ENCODE measurements at places on chromosomes 6 and 20. TPM values are rescaled to one million over a fixed set of nuclear protein-coding genes. Genes with fewer than 3 reads are reported as not detected.
A peak's percentile ranks its signal among the peaks of the same experiment; 100 is the strongest.

Gene SEC63
- total RNA-seq, result 8.6 TPM

Gene TSPYL1
- 121 TPM for total RNA-seq

Gene ZSCAN23
- 5.3 TPM for total RNA-seq

Gene GPR63
- 0.36 TPM for total RNA-seq

GRCh38 chr6:501891-502601 is 110.5 kb downstream of the IRF4 start:
- no peaks in the 10 kb centered on the region for H3K27me3 ChIP-seq
- H3K27ac ChIP-seq, result no peak overlapping the region
- no peak overlapping the region for H3K4me3 ChIP-seq
- no peak for DNase-seq
- no peaks in the 10 kb centered on the region for H3K4me1 ChIP-seq
- H3K36me3 ChIP-seq, result peaks cover 6% of the 10 kb centered on the region

DNA sequence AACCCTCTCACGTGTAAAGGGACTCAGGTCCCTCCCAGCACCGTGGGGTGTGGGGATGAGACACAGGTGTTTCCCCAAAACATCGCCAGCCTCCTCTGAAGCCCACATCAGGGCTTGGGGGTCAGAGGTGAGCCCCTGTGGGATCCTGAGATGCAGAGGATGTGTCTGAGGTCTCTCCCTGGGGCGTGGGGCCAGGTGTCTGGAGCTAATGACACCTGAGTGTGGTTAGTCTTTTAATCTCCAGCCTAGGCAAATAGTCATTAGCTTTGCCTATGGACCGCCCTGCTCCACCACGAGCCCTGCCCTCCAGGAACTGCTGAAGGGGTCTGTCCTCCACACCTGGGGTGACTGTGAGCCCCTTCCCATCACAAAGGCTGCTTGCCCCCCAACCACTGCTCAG is 1.7 kb downstream of the SRMS start:
- no peaks in the 10 kb centered on the region for H3K36me3 ChIP-seq
- H3K4me1 ChIP-seq, result no peaks in the 10 kb centered on the region
- no peak for DNase-seq
- no peak overlapping the region for H3K27ac ChIP-seq
- no peak overlapping the region for H3K4me3 ChIP-seq

- no peak overlapping the region for H3K4me3 ChIP-seq
- H3K4me1 ChIP-seq, result no peaks in the 10 kb centered on the region
- H3K27me3 ChIP-seq, result no peaks in the 10 kb centered on the region
- H3K27ac ChIP-seq, result no peak overlapping the region
These were observed 455.1 kb downstream of the ADGRB3 start for GRCh38 chr6:69090132-69090531.

DNA sequence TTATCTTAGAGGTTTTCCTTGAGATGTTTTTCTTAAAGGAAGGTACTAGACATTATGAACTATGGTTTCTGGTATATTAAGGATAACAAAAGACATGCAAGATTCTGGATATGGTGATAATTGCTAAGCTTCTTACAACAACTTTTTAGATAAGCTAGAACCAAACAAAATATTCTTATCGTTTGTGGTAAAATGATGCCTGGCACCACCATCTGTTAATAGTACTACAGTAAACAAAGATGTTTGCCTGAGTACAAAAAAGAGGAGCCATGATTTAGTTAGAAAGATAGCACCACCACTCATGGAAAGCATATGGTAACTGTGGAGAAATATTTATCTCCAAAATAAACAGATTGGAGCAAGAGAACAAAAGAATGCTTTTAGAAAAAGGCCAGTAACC is 747.3 kb downstream of the COL12A1 start:
- peak; percentile 31 for DNase-seq
- no peaks in the 10 kb centered on the region for H3K36me3 ChIP-seq
- H3K4me3 ChIP-seq, result no peak overlapping the region
- peaks cover 3% of the 10 kb centered on the region for H3K4me1 ChIP-seq
- H3K27me3 ChIP-seq, result no peaks in the 10 kb centered on the region
- no peak overlapping the region for H3K27ac ChIP-seq

DNA sequence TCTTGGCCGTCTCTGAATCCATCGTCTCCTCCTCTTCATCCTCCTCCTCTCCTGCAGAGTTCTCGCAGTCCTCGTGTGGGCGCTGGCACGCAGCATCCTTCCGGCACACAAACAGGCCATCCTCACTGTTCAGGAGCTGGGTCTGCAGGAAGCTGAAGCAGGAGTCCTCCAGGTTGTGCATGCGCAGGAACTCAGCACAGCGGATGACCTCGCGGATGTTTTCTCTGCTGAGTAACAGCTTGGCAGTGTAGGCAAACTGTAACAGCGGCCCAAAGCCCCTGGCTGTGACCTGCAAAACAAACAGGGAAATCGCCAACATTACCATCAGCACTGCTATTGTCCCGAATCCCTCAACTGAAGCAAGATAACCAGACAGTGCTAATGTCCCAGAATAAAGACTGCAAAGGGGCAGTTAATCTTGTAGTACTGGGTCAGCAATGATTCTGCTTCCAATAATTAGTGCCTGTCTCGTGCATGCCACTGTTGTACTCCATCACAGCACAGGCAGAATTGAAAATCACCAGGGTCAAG is 57.4 kb downstream of the GJA10 start:
- H3K4me3 ChIP-seq, result no peak overlapping the region
- H3K36me3 ChIP-seq, result no peaks in the 10 kb centered on the region
- no peak overlapping the region for H3K27ac ChIP-seq
- peak; percentile 31 for DNase-seq

- no peaks in the 10 kb centered on the region for H3K4me1 ChIP-seq
- H3K4me3 ChIP-seq, result no peak overlapping the region
- H3K27ac ChIP-seq, result no peak overlapping the region
These were observed 101.8 kb downstream of the TTLL2 start for GRCh38 chr6:167426651-167427050.

GRCh38 chr6:129686941-129687627 is 22.9 kb downstream of the ARHGAP18 start:
- peaks cover 24% of the 10 kb centered on the region for H3K4me1 ChIP-seq
- H3K27ac ChIP-seq, result peak overlapping the region; percentile 22
- no peak overlapping the region for H3K4me3 ChIP-seq
- H3K27me3 ChIP-seq, result no peaks in the 10 kb centered on the region

DNA sequence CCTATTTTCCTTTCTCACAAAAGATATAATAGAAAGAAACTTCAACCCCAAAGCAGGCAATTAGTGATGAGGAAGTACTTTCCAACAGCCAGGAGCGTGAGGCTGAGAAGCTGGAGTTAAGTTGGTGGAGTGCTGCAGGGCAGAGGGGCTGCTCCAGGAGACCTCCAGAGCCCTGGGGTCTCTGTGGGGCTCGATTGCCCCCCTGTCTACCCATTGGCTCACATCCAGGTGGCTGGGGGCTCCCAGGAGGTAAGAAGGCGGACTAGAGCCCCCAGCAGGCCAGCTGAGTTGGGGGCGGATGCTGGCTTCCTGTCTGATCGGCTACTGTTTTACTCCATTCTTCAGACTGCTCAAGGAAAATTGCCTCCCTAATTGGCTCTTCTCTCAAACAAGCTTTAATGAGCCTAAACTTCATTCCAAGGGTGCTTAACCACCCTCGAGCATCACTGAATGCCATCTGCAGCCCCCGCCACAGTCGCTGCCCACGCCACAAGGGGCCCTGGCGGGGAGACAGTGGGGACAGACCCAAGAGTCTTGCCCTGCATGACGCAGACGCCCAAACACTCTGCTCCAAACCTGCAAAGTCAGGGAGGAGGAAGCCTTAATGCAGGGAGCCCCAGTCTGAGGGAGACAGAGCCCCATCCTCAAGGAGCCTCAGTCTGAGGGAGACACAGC is 78.6 kb downstream of the MDGA1 start:
- H3K4me1 ChIP-seq, result peaks cover 5% of the 10 kb centered on the region

GRCh38 chr6:24113891-24114290 is 12.1 kb upstream of the NRSN1 start:
- DNase-seq, result no peak
- no peaks in the 10 kb centered on the region for H3K27me3 ChIP-seq
- H3K4me3 ChIP-seq, result no peak overlapping the region
- H3K4me1 ChIP-seq, result no peaks in the 10 kb centered on the region
- no peak overlapping the region for H3K27ac ChIP-seq

DNA sequence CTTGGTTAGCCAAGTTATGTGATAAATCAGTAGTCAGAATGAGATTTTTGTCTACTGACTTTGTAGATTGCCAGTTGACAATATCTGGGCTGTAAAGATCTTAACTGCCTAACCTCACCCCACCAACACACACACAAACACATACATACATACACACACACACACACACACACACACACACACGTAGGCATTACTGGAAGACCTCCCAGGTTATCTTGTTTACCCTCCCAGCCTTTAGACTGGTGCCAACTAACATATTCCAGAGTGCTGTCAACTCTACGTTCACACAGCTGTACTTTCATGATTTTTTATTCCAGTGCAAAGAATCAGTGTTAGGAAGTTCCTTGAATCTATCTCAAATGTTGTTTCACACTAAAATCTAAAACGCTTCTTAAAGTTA is 38.9 kb downstream of the BMP5 start:
- no peak overlapping the region for H3K27ac ChIP-seq
- H3K27me3 ChIP-seq, result no peaks in the 10 kb centered on the region
- H3K4me3 ChIP-seq, result no peak overlapping the region

DNA sequence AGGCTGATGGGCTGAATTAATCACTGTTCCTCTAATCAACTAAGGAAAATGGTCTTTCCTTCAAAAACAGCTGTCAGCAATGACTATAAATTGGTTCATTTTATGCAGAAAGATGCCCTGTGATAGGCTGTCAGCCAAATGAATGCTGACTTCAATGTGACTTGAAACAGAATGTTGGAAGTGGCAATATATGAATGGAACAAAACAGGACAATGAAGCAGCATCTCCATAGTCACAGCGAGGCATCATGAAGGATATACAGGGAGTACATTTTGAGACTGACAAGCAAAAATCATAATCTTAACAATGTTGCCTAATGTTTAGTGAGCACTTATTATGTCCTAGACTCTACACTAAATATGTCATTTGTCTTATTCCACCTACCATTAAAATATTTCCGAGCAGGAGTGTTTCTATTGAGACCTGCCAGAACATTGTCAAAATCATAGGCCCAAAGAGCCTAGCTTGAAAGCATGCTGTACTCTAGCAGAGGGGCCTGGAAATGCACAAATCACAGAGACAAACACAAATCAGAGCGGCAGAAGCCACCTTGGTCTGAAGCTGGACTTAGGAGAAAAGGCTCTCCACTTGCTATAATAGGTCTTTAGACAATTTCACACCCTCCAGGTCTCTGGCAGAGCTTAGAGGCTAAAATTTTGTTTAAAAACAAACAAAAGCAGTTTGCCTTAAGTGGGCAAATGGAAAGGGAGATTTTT is 63.3 kb downstream of the FAM50B start:
- no peak overlapping the region for H3K4me3 ChIP-seq
- peaks cover 17% of the 10 kb centered on the region for H3K4me1 ChIP-seq
- DNase-seq, result peak; percentile 14
- no peaks in the 10 kb centered on the region for H3K36me3 ChIP-seq

GRCh38 chr6:37643851-37644672 is 53.6 kb downstream of the MDGA1 start:
- H3K27me3 ChIP-seq, result peaks cover 1% of the 10 kb centered on the region
- H3K4me3 ChIP-seq, result no peak overlapping the region
- DNase-seq, result peak; percentile 10
- no peaks in the 10 kb centered on the region for H3K4me1 ChIP-seq
- no peak overlapping the region for H3K27ac ChIP-seq
- peaks cover 5% of the 10 kb centered on the region for H3K36me3 ChIP-seq

DNA sequence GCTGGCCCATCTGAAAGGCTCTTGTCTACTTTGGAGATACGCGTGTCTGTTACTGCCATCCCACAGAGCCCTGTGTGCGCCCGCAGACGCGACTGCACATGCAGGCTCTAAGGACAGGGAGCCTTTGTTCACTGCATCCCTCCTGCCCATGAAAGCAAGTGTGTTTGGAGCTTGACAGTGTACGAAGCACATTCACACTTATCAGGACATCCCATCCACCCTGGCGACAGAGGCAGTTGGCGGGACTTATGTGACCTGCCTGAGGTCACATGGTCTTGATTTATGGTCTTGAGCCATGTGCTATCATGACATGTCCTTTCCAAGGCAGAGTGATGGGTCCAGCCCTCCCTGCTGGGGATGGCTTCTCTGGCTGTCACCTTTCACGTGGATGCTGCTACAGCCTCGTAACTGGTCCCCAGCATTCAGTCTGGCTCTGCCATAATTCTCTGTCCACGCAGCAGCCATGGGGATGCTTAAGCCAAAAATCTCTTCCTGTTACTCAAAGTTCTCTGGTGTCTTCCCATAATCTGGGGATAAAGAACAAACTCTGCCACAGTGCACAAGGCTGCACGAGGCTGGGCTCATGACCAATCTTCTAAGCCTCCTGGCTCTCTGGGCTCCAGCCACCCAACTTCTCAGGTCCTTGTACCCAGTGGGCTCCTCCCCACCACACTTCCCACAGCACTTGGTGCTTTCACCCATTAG is 36.3 kb upstream of the FAM83D start:
- H3K27me3 ChIP-seq, result peaks cover 20% of the 10 kb centered on the region
- H3K36me3 ChIP-seq, result no peaks in the 10 kb centered on the region
- H3K4me3 ChIP-seq, result no peak overlapping the region
- no peaks in the 10 kb centered on the region for H3K4me1 ChIP-seq
- no peak overlapping the region for H3K27ac ChIP-seq
- DNase-seq, result no peak

- H3K27me3 ChIP-seq, result no peaks in the 10 kb centered on the region
- no peaks in the 10 kb centered on the region for H3K4me1 ChIP-seq
- DNase-seq, result no peak
- no peak overlapping the region for H3K4me3 ChIP-seq
These were observed 72.3 kb upstream of the CD2AP start for GRCh38 chr6:47405273-47405672.

DNA sequence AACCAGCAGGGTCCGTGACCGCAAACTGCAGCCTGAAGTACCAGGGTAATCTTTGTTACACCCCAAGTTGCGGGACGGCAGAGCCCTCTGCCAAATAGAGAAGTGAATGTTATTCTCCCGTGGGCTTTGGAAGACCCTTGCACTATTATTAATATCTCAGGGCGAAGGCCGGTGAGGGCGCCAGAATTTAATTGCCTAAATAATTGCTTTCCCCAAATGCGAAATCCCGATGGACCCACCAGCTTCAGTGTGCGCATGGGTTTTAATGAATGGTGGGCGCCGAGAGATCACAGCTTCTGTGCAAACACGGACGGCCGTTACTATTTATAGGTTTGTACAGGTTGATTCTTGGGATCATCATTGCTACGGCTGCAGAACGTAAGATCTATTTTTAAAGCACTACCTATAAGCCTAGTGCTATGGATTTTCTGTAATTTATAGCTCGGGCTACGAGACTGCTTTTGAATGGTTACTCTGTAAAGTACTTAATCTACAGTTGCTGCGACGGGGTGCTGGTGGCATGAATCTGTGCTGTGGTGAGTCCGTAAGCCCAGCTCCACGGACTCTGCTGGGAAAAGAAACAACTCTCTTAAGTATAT is 15.2 kb upstream of the PHACTR3 start:
- no peaks in the 10 kb centered on the region for H3K27me3 ChIP-seq
- H3K4me1 ChIP-seq, result no peaks in the 10 kb centered on the region
- no peaks in the 10 kb centered on the region for H3K36me3 ChIP-seq
- DNase-seq, result no peak

GRCh38 chr6:29502597-29502996 is 14.8 kb upstream of the MAS1L start:
- no peak overlapping the region for H3K4me3 ChIP-seq
- no peaks in the 10 kb centered on the region for H3K4me1 ChIP-seq
- no peaks in the 10 kb centered on the region for H3K27me3 ChIP-seq
- DNase-seq, result no peak
- no peak overlapping the region for H3K27ac ChIP-seq
